ENCODE measurements at places on chromosomes 2 and 18.

DNA sequence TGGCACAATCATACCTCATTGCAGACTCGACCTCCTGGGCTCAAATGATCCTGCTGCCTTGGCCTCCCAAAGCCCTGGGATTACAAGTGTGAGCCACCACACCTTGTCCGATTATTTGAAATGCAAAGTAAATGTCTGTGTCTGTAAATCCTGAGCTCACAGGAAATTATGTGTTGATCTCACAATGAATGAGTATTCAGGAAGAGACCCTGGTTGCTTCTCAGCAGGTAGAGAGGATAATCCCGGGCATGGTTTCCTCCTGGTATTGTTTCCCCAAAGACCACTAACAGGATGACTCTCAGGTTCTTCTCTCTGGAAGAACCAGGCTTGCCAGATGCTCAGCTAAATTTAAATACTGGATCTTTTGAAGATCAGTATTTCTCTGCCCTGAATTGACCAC is 147.6 kb downstream of the LDLRAD4 start:
- no peak for DNase-seq

GRCh38 chr2:232551250-232551638 is 755 bp downstream of the EIF4E2 start:
- no peak for DNase-seq

- DNase-seq = no peak
Measured at GRCh38 chr2:45540942-45541341, 70.1 kb downstream of the SRBD1 start.

DNA sequence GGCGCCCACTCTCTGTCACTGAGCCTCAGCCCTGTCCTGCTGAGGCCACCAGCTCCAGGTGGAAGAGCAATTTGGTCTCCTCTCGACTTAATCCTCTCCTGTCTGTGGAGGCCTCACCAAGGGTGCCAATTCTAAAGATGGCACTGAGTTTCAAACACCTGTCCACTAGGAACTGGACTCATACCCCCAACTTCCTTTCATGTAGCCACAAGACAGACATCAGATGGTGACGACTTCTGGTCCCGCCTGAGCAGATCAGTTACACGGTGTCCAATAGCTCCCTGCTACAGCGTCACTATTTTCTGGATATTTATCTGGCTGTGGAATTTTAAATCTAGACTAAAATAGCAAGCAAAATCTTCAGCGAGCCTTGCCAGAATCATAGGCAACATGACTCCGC is 24.5 kb upstream of the SP5 start:
- DNase-seq = peak; percentile 20

- DNase-seq = peak; percentile 50
Measured at GRCh38 chr2:234816491-234816890, 135.3 kb upstream of the SH3BP4 start.

GRCh38 chr18:4581966-4582365 is 126.9 kb upstream of the DLGAP1 start:
- no peak for DNase-seq

Measured in SJCRH30 (cell line).